Glutamatergic neuron (in vitro differentiated cells): ENCODE measurements at places on chromosomes 1 and 21.

- DNase-seq = no peak
These were observed 3.5 kb downstream of the MYCL start for GRCh38 chr1:39898191-39898590.

- DNase-seq = no peak
These were observed 16.4 kb upstream of the MTF1 start for GRCh38 chr1:37875833-37876232.

GRCh38 chr1:220877377-220878095, 1.7 kb upstream of the HLX start:
- no peak for DNase-seq

GRCh38 chr1:8483586-8483985, 165.7 kb downstream of the SLC45A1 start:
- no peak for DNase-seq

GRCh38 chr1:223077247-223077833, 65.7 kb downstream of the TLR5 start:
- DNase-seq = no peak

- no peak for DNase-seq
These were observed 47.2 kb downstream of the C1orf21 start for GRCh38 chr1:184433956-184434502.

- DNase-seq = no peak
These were observed 127.0 kb upstream of the MROH9 start for GRCh38 chr1:170808216-170808885.

DNA sequence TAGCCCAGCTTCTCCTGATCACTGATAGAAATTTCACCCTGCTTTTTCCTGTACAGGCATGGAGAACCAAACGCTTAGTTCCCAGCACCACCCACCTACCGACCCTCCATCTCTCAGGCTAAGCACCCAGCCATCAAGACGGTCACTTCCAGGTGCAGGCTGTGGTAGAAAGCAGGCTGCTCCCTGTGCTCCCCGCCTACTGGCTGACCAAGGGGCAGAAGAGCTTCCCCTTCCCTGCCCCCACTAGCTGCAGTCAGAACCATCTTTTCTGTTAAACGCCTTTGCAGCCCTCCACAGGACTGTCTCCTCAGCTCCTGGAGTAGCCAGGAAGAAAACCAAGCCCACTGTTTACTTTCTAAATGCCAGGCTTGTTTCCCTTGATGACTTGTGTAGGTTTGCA, 23.0 kb downstream of the SPATA46 start:
- no peak for DNase-seq

GRCh38 chr1:11314959-11315358, 42.0 kb downstream of the UBIAD1 start:
- DNase-seq = no peak

DNA sequence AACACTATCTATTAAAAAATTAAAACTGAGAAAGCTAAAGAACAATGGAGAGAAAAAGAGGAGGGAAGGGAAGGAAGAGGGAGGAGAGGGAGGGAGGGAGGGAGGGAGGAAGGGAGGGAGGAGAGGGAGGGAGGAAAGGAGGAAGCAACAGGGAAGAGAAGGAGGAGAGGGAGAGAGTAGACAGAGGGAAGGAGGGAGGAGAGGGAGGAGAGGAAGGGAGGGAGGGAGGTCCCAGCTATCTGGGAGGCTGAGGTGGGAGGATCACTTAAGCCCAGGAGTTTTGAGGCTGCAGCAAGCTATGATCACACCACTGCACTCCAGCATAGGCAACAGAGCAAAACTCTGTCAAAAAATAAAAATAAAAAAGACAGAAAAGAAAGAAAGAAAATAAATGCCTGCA, 16.5 kb downstream of the ZBTB17 start:
- no peak for DNase-seq

DNA sequence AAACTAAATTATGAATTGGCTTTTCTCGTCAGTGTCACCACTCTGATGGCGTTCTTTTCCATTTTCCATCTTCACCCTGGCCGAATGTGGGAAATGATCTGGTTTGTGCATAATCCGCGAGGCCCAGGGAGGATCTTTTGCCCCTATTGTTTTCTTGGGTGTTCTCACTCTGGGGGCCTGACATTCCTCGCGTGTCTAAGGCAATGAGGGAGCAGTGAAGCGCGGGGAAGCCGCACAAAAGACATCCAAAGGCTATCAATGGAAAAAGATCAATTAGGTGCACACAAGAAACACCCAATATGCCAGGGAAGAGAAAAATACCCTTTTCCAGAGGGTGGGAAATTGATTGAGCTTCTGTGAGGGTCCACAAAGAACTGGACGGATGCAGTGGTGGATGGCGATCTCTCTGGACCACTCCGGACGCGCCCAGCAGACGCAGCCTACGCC, 941 bp upstream of the C1orf21 start:
- no peak for DNase-seq

DNA sequence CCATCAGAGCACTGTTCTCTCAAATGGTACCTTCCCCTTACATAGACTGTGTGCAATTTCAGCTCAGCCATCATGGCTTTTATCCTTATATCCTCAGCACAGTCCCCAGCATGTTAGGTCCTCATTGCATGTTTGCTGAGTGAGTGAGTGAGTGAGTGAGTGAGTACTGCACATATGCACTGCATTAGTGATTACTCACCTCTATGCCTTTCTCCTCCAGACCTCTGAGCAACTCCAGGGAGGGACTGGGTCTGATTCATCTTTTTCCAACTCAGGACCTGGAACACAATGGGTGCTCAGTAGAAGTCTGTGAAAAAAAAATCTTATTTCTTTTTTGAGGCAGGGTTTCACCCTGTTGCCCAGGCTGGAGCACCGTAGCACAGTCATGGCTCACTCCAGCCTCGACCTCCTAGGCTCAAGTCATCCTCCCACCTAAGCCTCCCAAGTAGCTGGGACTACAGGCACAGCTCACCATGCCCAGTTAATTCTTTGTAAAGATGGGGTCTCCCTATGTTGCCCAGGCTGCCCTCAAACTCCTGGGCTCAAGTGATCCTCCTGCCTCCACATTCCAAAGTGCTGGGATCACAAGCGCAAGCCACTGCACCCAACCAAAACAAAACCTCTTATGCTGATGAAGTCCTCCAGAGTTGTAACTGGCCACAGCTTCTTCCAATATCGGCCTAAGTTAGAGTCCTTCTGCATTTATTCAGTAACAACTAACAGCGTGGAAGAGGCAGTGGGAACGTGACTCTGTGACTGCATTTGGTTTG, 23.7 kb downstream of the RNU5D-1 start:
- no peak for DNase-seq

DNA sequence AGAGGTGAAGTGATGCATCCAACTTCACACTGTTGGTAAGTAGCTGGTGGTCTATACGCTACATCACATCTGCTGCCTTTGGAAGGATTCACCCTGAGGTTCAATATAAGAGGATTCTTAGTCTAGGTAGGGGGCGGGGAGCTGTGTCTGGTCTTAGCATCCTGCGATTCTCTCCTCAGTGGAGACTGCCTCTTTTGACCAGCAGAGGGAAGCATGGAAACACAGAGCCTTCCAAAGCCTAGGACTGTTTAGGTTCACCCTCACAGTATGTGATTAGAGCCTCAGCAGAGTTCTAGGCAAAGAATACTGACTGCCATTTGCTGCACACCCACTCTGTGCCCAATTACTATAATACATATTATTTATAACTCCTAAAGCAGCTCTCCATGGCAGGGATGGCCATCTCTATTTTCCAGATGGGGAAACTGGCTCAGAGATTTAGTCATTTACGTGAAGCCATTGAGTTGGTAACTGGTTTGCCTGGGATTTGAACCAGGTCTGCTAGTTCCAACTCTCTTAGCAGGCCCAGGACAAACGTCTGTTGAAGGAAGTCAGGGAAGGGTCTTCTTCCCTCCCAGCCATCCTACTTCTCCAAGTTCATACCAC, 28.9 kb upstream of the EFCAB14 start:
- DNase-seq = peak; percentile 49

GRCh38 chr1:215704089-215704860, 137.2 kb downstream of the KCTD3 start:
- DNase-seq = no peak

GRCh38 chr1:23018661-23019093, 591 bp upstream of the KDM1A start:
- no peak for DNase-seq

- no peak for DNase-seq
These were observed 18.1 kb downstream of the KHDRBS1 start for GRCh38 chr1:32031578-32032274.

GRCh38 chr21:40751221-40751620, 95.7 kb downstream of the DSCAM start:
- DNase-seq = no peak

- peak; percentile 49 for DNase-seq
These were observed 11.6 kb downstream of the PEF1 start for GRCh38 chr1:31633117-31633516.

DNA sequence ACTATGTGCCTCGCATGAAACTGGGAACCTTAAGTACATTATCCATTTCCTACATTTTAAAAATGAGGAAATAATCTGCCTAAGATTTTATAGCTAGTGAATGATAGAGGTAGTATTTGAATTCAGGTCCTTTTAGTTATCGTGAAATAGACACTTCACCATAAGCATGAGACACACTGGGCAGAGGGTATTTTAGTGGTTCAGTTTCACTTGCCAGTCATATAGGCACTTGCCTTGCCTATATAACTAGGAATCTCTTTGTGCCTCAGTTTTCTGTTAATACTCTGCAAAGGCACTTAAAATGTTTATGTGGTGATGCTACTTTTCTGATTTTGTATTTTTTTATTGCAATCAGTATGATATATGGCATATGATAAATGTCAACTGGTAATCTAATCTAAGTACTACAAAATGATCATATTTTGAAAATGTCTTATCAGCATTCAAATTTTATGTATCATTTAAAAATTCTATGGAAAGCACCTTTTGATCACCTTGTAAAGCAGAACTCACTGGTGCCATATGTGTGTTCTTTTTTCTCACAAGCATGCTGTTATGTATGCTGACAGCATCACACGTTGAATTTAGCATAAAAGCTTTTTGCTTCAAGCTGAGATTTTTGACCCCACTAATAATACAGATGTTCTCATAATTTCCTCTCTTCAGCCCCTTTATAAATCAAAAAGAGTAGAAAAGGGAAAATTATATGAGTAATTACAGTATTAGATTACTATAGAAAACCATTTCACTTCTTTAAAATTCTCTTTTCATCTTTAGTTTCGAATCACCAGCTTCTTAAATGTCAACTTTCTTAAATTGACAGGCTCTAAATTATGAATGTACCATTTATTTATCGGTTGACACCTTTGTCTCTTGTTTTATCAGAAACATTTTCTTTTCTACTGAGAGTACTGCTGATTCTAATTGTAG, 52.6 kb downstream of the RPS6KC1 start:
- no peak for DNase-seq

DNA sequence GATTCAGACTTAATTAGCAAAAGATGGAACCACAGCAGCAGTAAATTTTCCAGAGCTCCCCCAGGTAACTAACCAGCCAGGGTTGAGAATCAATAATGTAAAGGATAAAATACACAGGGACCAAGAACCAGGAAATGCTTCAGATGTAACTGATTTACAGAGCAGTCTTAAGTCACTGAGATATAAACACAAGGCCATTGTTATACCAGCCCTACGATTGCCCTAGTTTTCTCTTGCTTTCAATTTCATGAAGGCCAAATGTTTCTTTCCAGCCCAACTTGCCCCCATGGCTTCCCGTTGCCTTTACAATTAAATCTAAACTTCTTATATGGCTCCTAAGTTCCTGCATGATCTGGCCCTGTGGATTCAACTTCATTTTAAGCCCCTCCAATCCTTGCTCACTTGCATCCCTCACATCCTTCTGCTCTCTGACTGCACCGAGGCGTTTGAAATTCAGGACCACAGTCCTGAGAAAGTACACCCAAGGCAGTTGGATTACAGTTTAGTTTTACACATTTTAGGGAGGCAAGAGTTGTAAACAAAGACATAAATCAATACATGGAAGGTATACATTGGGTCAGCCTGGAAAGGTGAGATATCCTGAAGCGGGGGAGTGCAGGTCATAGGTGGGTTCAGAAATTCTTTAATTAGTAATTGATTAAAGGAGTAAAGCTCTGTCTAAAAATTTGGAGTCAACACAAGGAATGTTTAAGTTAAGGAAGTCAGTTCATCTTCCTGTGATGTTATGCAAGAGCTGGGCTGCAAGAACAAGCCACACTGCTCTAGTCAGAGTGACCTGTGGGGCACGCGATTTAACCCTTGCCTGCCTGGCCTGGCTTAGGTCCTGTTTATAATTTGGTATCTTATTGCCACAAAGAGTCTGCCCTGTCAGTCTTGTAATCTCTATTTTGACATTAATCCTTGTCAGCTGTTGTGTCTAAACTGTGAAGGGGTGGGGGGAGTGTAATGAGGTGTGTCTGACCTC, 69.9 kb upstream of the COG2 start:
- no peak for DNase-seq

DNA sequence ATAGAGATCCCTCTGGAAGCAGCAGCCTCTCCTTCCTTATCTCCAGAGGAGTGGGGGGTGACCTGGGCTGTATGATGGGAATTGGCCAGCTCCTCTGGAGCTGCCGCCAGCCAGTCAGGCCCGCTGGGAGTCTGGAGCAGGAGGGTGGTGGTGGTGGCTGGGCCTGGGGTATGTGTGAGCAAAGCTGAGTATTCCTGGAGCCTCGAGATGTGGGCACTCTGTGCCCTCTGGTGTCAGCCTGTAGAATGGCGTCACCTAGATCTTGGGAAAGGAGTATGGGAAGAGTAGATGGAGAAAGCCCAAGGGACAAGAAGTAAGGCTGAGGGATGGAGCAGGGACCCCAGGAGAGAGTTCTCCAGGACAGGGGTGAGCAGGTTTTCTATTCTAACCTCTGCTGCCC, 16.0 kb downstream of the VANGL2 start:
- DNase-seq = no peak

DNA sequence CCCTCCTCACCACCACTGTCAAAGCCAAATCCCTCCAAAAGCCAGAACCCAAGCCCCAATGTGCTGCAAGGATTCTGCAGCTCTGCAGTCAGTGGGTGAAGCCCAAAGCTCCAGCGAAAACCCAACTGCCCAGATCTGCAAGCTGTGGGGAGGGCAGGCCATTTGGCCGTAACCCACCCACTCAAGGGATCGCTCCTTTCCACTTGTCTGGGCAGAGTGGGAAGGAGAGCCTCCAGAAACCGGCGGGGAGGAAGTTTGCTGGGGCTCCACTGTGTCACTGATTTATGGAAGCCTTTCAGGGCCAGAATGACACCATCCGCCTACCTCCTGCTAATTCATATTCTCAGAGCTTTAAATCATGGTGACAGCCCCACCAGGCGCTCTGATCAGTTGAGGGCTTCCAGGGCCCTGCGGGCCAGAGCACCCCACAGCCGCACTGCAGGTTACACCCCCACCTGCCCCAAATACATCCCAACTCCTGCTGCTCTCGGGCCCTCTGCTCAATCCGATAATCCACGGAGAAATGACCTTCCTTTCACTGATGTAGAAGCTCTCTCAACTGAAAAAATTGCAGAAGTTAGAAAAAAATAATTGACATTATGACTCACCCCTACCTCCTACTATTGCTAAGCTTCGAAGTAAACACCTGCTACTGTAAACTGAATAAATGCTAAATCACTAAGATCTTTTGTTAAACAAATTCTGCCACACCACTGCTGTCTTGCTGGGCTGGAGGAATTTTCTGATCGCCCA, 40.6 kb upstream of the RAB4A start:
- no peak for DNase-seq

GRCh38 chr1:64471218-64472039, 1.5 kb downstream of the CACHD1 start:
- peak; percentile 42 for DNase-seq
